ENCODE measurements at places on chromosomes 7 and 10. TPM values are rescaled to one million over a fixed set of nuclear protein-coding genes. Genes with fewer than 3 reads are reported as not detected.

Gene ADAM12
- total RNA-seq = 0.06 TPM

Gene PILRA
- 6.8 TPM for total RNA-seq

Gene FGL2
- total RNA-seq = 1.4 TPM

Gene CCDC136
- total RNA-seq = 23.8 TPM

Gene RBP4
- not detected for total RNA-seq

Gene EGFR
- not detected for total RNA-seq

Gene IFIT1
- 0.36 TPM for total RNA-seq

Gene BEND7
- not detected for total RNA-seq

Gene ZNF853
- total RNA-seq = 1.0 TPM

Gene SPDYE2B
- total RNA-seq = not detected

Gene EXOC6
- 14.7 TPM for total RNA-seq

Gene GRM3
- not detected for total RNA-seq

Gene CCDC3
- total RNA-seq = not detected

Gene NUTM2E
- total RNA-seq = not detected

Gene MINDY4
- 2.5 TPM for total RNA-seq

Gene RET
- total RNA-seq = not detected

Gene ATG9B
- 2.5 TPM for total RNA-seq

Gene REEP3
- 12.7 TPM for total RNA-seq

Gene HNRNPH3
- 156 TPM for total RNA-seq

Gene PVRIG
- 32.2 TPM for total RNA-seq

Gene TRIM50
- not detected for total RNA-seq

Gene A1CF
- not detected for total RNA-seq

Gene CYP26C1
- not detected for total RNA-seq

Gene PBLD
- 0.47 TPM for total RNA-seq

Gene SFXN2
- total RNA-seq = 39.6 TPM

Gene COL1A2
- total RNA-seq = not detected

Gene TCF7L2
- 8.1 TPM for total RNA-seq
